Activated T-cell treated with anti-CD3 and anti-CD28 coated beads for 24 hours (primary cell): ENCODE measurements at places on chromosomes 3 and 15.

- DNase-seq = no peak
Observed at GRCh38 chr3:122612696-122613095, 35.2 kb downstream of the PARP15 start.

DNA sequence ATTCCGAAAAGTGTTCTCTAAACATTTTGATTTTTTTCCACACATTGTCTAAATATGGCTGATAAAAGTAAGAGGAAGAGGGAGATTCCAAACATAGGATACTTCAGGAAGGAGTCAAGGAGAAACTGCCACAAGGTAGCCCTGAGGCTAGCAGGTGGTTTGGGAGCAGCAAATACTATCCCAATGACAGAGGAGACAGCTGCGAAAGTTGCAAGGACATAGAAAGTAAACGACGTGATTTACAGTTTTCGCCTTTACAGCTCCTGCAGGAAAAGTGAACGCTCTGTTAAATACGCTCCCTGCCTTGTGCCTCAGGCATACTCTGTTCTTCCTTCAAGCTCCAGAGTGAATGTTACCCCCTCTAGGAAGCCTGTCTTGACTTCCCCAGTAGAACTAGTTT lies 3.7 kb upstream of the FETUB start:
- no peak for DNase-seq

GRCh38 chr3:115835946-115836345 lies 212.6 kb downstream of the GAP43 start:
- no peak for DNase-seq

DNA sequence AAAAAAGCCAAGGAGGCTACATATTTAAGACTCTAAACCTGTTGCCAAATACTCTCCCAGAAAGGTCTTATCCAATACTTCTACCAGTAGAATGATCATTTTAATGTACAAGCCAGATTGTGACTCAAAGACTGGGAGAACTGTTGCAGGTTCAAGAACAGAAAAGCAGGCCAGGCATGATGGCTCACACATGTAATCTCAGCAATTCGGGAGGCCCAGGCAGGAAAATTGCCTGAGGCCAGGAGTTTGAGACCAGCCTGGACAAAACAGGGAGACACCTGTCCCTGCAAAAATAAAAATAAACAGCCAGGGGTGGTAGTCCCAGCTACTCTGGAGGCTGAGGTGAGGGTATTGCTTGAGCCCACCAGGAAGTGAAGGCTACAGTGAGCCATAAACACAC lies 17.8 kb upstream of the THUMPD3 start:
- DNase-seq = no peak

DNA sequence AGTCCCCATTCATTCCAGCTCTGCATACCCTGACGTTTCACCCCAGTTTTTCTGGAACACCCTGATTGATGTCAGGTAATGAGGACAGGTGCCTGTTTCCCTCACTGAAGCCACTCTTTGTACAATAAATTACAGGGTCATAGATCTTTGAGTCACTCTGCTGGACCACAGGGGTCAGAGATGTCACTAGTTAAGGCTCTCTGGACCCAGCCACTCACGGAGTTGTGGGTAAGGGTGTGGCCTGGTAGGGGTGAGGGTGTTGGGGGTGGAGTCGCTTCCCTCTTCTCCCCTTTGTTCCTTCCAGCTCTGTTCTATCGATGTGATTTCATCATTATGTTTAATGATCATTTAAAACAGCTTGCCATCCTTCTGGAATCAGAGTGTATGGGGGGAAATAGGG lies 512 bp downstream of the IQCF5 start:
- no peak for DNase-seq

- no peak for DNase-seq
Observed at GRCh38 chr3:155232605-155233004, 60.9 kb downstream of the STRIT1 start.

DNA sequence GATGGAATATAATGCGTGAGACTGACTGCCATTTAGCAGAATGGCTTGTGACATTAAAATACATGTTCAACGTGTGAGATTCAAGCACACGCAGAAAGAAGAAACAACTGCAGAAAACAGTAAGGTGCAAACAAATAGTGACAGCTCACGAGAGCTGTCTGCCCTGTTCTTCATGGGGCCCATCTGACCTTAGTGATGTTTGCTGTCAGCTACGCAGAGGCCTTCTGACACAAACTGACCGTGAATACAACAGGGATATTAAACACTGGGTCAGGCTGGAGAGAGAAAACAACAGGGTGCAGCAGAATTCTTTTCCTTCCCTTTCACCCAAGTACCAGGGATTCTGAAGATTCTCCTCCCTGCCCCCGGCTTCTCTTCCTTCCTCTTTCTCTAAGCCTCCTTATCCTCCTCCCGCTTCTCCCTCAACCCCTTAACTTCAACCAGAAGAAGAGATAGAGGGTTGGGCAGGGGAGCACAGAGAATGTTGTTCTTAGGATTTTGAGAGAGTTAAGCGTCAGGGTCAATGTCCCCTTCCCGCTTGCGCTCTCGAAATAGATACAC lies 2.1 kb downstream of the TNFAIP8L3 start:
- DNase-seq = no peak

DNA sequence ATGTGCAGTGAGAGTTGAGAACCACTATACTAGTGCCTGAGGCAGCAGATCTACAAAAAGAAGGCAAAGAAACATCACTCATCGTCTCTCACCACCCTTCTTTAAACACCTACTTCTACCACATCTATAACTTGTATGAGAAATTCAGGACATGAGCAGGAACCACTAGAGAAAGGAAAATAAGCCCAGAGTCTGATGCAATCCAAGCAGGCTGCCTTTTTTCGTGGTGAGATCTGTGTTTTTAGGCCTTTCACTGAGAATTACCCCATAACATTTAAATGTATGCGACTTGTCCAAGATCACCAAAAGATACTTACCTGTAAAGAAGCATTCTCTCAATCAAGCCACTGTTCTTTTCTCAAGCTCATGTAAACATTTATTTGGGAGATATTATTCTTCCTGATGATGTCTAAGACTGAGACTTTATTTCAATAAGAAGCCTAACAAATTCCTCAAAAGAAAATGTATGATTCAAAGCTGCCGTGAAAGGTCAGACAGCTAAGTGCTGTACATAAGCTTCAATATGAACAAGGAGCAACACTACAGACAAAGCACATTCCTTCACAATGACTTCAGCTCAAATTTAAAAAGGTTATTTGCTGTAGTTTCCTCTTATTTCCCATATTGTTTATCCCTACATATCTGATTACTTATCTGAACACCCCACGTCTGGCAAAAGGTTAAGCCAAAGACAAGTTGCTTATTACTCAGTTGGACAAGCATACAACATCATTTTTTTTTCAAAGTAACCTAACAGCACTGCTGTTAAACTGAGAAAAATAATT lies 16.5 kb downstream of the SPICE1 start:
- no peak for DNase-seq

GRCh38 chr3:8266730-8267131 lies 234.9 kb upstream of the LMCD1 start:
- no peak for DNase-seq

DNA sequence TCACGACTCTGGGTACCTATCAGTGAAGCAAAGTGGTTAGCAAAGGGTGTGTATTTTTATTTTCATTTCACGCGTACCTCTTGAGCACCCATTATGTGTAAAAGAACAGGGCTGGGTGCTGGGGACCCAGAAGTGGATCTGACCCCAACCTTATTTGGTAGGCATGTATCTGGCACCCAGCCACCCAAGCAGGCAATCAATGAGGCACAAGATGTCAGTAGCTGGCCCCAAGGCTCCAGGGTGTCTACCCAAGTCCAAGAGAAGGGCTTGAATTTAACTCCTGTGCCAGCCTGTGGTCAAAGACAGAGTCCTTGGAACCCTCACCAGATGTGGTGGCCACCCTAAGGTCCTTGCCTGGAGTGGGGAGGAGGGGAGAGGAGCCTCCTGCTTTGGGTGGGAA lies 5.7 kb downstream of the PLEKHO2 start:
- DNase-seq = no peak

GRCh38 chr15:40766194-40766815 lies 2.4 kb downstream of the GCHFR start:
- DNase-seq = no peak

DNA sequence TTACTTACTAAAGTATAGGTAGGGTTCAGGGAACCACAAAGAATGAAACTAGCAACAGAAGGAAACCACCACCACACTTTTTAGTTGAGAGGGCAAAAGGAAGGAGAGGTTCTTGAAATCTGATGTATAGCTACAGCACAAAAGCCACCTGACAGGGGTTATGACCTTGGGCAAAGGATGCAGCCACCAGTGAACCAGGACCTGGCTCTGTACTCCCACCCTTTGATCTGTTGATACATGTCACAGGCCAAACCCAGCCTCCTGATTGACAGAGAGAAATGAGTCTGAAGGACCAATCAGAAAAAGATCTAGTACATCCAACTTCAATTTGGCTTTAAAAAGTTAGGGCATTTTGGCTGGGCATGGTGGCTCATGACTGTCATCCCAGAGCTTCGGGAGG lies 20.0 kb upstream of the BLM start:
- DNase-seq = no peak

DNA sequence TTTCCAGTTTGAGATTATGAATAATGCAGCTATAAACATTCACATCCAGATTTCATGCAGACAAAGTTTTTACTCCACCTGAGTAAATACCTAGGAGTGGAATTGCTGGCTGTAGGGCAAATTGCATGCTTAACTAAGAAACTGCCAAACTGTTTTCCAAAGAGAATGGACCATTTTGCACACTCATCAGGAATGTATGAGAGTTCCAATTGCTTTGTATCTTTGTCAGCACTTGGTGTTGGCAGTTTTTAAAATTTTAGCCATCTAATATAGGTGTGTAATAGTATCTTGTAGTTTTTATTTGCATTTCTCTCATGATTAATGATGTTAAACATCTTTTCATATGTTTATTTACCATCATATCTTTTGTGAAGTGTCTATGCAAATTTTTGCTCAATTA lies 40.6 kb upstream of the TRIM59 start:
- no peak for DNase-seq

DNA sequence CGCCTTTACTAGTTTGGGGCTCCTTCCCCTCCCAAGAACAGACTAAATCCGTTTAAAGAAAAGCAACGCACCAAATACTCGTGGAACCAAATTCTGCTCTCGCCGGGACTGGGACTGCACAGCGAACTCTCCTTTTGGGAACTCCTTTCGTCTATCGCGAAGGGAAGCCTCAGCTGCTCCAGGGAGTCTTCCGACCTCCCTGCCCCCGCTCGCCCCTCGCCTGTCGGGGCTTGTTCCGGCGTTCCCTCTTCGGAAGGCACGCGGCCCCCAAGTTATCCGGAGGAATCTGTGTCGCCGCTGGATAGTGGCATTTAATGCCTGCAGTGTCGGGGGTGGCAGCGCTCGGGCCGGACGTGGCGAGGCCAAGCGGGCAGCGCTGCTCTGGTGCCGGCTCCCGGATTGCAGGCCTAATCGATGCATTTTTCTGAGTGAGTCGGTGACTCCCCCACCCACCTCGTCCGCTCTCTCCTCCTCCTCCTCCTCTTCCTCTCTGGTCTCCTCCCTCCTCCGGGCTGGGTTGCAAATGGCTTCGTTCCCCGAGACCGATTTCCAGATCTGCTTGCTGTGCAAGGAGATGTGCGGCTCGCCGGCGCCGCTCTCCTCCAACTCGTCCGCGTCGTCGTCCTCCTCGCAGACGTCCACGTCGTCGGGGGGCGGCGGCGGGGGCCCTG lies at the start of gene TRIM71:
TRIM71 (plus strand) TSS at position 440 of the 671 bp plus-strand sequence; CDS start at position 524, 84 bp downstream.
- DNase-seq = no peak

- no peak for DNase-seq
Observed at GRCh38 chr3:69510481-69511030, 124.7 kb upstream of the FRMD4B start.

GRCh38 chr15:53331328-53332190 lies 427.9 kb downstream of the WDR72 start:
- no peak for DNase-seq

- no peak for DNase-seq
Observed at GRCh38 chr3:149969110-149969939, 1.4 kb downstream of the PFN2 start.

DNA sequence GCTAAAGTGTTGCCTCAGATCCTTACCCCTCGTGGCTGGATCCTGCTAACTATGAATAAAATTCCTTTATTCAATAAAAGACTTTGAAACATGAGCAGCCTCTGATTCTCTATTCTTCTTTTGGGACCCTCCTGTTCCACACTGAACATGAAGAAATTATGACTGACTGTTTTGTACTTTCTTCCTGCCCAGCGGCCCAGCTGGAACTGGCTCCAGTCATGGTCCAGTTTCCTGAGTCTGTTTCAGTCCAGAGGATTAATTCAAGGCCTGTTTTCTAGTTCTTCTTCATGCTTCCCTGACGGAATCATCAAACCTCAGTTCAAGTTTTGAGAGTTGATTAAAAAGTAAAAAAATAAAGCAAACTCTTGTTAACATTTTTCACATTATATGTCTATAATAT lies 52.6 kb upstream of the CP start:
- DNase-seq = no peak

DNA sequence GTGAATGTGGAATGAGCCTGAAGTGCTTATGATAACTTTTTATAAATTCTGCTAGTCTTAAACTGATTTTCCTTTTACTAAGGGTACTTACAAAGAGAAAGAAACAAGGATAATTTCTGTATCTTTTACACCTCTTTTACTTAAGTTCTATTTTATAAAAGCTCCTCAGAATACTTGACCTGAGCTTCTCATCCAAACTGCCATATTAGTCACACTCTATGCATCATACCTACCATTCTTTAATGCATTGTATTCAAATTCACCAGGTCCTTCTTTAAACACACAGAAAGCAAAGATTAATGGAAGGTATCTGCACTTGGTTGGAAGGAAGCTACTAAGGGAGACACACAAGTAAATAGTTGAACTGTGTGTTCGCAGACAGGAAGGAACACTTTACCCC lies 1.6 kb upstream of the TOPAZ1 start:
- no peak for DNase-seq

DNA sequence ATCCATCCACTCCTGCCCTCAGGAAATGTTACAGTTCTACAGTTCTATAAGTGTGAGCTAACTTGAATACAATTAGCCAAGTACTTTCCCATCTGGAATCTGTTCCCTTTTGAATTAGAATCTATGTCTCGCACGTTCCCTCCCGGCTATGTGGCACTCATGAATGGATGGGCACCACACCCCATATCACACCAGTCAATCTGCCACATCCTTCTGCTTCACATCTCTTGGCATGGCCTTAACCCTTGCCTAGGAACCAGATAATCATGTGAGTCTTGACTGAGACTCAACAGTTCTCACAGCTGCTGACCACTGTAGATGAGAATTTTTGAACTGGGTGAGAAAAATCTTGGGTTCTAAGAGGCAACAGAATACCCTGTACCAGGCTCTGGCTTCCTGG lies 180.2 kb downstream of the TNIK start:
- no peak for DNase-seq

DNA sequence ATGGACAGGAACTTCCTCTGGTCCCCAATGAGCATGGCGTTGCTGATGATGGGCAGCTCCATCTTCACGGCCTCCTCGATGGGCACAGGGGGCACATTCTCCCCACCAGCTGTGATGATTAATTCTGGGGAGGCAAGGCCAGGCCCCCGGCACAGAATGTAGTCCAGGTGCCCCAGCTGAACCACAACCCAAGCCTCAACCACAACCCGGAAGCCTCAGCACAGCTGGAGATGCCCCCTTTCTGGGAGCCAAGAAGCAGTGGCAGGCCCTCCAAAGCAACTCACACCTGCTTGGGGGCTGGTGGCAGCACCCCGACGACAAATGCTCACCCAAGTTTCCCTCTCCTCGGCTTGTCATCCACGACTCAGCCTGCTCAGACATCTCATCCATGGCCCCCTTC lies 25.2 kb downstream of the IDH3A start:
- no peak for DNase-seq
